Urothelium cell line (cell line): ENCODE measurements at places on chromosomes 13 and 19.

DNA sequence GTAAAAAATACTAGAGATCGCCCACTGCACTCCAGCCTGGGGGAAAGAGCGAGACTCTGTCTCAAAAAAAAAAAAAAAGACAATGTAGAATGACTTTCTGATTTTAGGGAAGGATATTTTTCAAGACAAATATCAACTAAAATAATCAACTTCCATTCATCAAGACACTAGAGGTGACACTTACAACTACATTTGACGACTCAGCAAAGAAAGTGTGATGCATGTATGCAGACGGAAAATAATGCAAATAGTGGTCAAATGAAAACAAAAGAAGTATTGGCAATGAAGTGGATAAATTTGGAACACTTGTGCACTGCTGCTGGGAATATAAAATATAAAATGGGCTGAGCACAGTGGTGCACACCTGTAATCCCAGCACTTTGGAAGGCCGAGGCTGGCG is 12.2 kb downstream of the TMEM161A start:
- no peak for DNase-seq

- DNase-seq, result no peak
Observed at GRCh38 chr13:101576455-101576854, 124.0 kb downstream of the ITGBL1 start.

GRCh38 chr13:98942485-98942884 is 35.4 kb downstream of the DOCK9 start:
- no peak for DNase-seq

GRCh38 chr19:3370728-3371591 is 4.6 kb downstream of the NFIC start:
- no peak for DNase-seq

DNA sequence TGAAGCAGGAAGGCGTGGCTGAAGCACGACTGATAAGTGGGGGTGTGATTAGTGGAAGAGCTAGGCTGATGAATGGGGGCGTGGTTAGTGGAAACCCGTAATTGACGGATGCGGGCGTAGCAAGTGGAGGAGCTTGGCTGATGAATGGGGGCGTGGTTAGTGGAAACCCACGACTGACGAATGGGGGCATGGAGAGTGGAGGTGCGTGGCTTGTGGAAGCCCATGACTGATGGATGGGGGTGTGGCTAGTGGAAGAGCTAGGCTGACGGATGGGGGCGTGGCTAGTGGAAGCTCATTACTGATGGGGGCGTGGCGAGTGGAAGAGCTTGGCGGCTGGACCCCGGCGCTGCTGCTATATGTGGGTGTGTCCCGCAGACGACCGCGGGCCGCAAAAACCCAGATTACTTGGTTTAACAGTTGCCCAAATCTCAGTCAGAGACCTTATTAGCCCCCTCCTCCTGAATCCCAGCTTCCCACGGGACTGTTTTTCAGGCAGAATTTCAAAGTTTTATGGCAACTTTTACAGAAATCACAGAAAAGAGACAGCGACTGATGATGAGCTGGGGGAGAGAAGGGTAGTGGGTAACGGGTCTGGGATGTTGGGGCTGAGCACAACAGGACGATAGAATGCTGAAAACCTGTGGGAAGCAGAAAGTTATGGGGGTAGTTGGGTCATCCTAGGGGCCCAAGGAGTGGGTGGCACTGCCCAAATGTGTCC is 9.0 kb upstream of the MEIS3 start:
- peak; percentile 96 for DNase-seq

- DNase-seq, result no peak
Observed at GRCh38 chr13:48400090-48400694, 12.7 kb downstream of the LPAR6 start.

DNA sequence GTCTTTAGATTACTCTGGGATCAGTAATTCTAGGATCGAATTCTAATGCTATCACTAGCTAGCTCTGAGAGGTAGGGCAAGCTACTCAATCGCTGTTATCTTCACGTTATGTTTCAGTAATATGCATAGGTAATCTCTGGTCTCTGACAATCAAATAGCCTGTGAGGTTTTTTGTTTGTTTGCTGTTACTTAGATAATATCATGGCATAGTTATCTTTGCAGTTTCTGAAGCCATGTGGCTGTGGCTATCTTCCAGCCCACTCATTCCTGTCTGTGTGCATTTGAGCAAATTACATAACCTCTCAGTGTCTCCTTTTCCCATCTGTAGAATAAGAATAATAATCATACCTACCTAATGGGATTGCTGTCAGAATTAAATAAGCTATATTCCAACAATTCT is 330.2 kb downstream of the PCDH9 start:
- no peak for DNase-seq

GRCh38 chr13:79451500-79451962 is 29.4 kb upstream of the NDFIP2 start:
- DNase-seq, result peak; percentile 70

GRCh38 chr13:89790696-89791095 is 1556.8 kb upstream of the MIR17HG start:
- no peak for DNase-seq

DNA sequence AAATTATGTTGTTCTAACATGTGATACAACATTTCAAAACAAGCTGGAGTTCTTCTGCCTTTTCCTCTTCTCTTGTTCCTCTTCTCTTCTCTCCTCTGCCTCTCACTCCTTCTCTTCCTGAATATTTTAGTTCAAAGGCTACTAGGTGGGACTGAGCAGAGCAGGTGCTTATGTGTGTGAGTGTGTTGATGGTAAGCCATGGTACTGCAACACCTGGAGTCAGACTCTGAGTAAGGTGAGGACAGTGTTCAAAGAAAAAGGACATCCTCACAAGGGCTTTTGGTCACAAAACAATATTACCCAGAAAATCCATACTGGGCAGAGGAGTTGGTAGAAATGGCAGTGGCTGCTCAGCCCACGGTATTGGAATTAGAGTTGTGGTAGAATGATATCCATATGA is 1188.7 kb downstream of the SLITRK1 start:
- DNase-seq, result no peak

- no peak for DNase-seq
Observed at GRCh38 chr13:22200440-22200839, 529.6 kb downstream of the FGF9 start.

GRCh38 chr13:52848455-52849195 is at the start of gene PCDH8:
Gene PCDH8 (minus strand): TSS chr13:52848640. CDS start chr13:52848436, 204 bp downstream.
- DNase-seq, result peak; percentile 77

DNA sequence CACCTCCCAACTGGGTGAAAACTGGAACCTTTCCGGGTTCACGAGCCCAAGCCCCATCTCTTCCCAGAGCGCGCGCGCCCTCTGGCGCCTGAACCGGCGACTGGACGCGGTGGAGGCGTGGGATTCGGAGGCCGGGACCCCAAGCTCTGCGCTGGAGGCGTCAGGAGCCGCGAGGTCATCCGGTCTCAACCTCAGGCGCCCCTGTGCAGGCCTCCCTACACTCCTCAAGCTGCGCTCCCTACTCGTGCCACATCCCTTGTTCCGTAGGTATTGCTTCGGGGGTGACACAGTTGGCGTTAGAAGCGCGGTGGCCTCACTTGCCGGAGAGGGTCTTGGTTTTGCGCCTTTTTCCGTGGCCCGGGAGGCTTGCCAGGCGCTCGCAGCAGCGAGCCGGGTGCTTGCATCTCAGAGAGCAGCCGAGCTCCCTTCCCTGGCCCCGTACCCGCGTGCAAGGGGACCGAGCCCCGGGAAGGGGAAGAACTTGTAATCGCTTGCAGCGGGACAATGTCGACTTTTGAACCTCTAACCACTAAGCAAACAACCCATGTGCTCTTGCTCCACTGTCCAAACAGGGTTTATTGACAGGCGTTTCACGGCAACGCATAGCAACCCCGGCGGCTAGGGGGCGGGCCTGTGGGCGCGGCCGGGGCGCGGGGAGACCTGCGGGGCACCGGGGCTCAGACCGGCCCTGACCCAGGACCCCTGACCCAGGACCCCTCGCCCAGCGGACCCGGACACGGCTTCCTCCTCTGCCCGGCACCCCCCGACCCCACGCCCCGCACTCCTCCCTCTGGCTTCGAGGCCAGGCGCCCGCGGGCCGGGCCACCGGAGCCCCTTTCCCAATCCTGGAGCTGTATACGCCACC is 8.5 kb downstream of the CDX2 start:
- no peak for DNase-seq

DNA sequence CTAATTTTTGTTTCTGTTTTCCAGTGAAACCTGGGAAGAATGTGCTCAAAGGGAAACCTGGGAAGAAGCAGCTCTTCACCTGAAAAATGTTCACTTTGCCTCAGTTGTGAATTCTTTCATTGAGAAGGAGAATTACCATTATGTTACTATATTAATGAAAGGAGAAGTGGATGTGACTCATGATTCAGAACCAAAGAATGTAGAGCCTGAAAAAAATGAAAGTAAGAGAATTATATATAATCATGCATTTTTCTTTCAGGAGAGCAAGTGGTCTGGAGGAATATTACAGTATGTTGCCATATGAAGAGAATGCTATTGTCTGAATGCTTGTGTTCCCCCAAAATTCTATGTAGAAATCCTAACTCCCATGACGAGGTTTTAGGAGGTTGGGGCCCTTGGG is 3.4 kb downstream of the NUDT15 start:
- DNase-seq, result no peak

- no peak for DNase-seq
Observed at GRCh38 chr13:51717786-51718398, 86.1 kb downstream of the DHRS12 start.

GRCh38 chr13:102965802-102966201 is 100.4 kb downstream of the SLC10A2 start:
- no peak for DNase-seq

GRCh38 chr19:42488783-42489521 is 39.3 kb downstream of the CEACAM1 start:
- DNase-seq, result peak; percentile 21

GRCh38 chr13:113358653-113359190 is 5.2 kb downstream of the GRTP1 start:
- no peak for DNase-seq

DNA sequence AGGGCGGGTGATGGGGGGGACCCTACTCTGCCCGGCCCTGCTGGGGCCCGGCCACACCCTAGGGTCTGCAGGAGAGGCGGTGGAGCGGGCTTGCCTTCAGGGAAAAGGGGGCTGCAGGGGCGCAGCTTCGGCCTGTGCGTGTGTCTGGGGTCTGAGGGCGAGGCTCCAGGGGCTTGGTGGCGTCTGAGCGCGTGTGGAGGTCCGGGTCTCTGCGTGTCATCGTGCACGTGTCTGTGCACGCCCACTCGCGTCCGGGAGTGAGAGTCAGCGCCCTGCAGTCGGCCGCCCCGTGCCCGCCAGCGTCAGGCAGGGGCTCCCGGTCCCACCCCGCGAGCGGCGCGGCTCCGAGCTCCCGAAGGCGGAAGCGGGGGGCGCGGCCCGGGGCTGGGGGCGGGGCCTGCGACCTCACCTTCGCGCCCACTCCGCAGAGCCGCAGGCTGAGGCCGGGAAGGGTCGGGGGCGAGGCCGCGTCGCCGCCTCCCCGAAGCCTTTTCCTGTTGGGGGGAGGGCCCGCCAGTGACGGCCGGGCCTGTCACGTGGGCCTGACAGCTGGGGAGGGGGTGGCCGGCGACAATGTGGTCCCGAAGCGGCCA is at the start of gene ARHGAP45:
TSS of gene ARHGAP45 (plus strand) at position 420 of the 593 bp plus-strand sequence. CDS start 239 bp downstream, outside the sequence.
- no peak for DNase-seq

DNA sequence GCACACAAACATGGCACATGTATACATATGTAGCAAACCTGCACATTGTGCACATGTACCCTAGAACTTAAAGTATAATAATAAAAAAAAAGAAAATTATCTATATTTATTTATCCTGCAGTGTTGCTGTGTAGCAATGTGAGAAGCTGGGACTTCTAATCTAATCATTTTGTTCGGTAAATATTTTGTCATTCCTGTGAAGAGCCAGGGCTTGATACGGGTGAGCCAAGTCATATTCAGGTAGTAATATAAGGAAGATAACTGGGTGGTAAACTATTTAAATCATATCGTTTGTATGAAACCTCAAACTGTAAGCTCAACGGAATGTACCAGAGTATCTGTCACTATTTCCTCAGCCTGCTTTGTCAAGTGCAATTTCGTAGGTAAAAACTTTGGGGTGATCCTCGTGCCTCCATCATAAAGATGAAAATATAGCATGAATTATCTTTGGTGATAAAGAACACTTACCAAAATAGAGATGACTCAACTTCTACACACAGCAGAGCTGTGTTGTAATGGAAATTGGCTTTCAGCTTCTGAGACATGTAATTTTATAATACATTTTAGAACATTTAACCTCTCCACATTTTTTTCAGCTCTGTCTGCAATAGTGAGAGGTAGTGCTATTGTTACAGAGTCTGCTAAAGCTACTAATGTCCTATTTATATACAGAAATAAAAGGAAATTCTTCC is 92.9 kb downstream of the PCDH9 start:
- DNase-seq, result no peak

DNA sequence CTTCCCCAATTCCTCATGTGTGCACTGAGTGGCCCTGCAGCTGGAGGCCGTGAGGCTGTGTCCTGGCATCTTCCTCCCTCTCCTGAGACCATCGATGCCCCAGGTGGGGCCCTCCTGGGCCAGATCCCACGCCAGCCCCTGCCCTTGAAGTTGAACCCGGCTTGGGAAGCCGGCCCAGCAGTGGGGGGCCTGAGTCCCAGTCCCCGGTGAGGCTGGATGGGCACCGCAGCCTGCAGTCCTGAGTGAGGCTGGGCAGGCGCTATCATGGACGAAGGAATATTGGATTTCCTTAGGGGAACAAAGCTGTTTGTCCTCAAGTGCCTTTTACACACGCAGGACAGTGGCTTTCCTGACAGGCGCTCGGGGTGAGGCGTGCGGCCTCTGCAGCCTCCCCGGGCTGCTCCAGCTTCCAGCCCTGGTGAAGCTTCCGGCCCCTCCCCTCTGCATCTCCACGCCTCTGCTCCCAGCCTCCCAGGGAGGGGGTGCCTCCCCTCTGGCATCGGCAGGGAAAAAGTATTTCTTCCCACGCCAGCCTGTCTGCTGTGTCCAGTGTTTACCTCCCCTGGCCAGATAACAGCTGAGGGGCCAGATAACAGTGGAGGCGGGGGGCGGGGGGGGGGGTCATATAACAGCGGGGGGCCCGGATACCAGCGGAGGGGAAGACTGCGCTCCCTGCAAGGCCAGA is 159.5 kb downstream of the KDM4B start:
- no peak for DNase-seq

GRCh38 chr13:113537909-113538688 is 46.5 kb upstream of the TFDP1 start:
- DNase-seq, result no peak

- no peak for DNase-seq
Observed at GRCh38 chr13:106499113-106499512, 36.3 kb downstream of the EFNB2 start.

DNA sequence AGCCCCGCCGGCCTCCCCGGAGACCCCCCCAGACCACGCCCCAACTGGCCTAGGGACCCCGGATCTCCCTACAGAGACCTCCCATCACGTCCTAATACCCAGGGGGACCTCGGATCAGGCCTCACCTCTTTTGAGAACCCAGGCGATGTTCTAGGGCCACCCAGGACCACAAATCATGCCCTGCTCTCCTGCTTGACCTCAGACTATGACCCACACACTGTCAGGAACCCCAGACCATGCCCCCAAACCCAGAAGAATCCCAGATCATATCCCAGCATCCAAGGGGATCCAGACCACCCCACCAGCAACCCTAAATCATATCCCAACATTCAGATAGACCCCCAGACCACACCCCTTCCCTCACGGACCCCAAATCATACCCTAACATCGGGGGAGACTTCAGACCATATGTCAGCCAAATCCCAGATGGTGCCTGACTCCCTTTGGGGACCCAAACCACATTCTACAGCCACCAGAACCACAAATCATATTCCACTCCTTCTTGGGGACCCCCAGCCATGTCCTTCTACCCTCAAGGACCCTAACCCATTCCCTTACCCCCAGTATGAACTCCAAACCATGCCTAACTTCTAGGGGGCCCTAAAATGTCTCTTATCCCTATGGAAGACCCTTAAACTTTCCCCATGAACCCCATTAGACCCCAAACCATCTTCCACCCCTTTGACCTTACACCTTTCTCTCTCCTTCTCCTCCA is 611 bp upstream of the LRFN1 start:
- DNase-seq, result no peak
